ENCODE measurements at places on chromosomes 4 and X.

GRCh38 chr4:173538148-173538908 is 8.3 kb upstream of the HAND2 start:
- no peak for DNase-seq

DNA sequence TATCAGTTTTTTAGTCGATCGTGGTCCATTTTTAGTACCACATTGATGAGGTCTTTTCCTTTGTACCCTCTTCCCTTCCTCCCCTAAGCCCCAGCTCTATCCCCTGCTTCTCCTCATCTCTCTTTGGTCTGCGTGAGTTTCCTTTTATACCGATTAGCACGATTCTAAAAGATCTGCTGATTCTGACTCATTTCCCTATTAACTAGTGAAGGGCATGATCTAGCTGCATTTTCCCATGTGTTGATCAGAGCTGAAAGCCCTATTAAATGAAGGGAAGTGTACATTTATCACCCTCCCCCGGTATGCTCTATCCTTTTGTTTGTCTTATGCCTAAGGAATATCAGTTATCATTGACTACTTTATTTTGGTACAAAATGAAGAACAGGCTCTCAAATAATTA is 181.7 kb upstream of the NPY2R start:
- DNase-seq = no peak

DNA sequence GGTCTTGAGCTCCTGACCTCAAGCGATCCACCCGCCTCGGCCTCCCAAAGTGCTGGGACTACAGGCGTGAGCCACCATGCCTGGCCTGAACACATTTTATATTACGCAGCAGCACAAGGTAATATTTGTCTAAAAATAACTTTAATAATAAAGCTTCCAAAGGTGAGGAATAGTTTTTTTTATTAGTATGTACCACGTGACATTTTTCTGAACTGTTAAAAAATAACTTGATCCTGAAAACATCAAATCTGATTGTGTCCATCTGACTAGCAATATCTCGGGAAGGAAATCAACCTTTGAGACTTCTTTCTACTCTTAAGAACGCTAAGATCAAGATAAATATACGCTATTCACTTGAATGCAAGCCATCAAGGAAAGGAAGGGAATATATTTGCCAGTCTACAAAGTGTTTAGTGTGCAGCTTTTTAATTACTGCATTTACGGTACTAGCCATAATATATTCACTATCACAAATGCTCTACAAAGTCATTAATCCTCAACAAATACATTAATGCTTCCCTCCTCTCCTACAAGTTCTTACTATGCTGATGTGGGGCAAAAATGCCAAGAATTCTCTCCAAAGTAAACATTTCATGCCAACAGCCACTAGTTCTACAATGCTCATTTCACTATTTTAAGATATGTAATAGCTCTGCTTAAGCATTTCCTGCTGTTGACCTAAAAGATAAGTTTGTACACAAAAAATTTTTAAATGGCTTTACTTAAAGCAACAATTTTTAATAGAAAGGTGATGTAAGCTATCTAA is 143.6 kb downstream of the APBB2 start:
- no peak for DNase-seq

- DNase-seq = no peak
Measured at GRCh38 chr4:1522606-1523005, 116.4 kb upstream of the NKX1-1 start.

GRCh38 chrX:34659575-34659974 is 2.5 kb upstream of the TMEM47 start:
- no peak for DNase-seq

- no peak for DNase-seq
Measured at GRCh38 chr4:13427599-13428325, 56.4 kb downstream of the RAB28 start.

All from tibial nerve (tissue), 4 donors.